ENCODE measurements at places on chromosomes 16 and 17. TPM values are rescaled to one million over a fixed set of nuclear protein-coding genes. Genes with fewer than 3 reads are reported as not detected.

DNA sequence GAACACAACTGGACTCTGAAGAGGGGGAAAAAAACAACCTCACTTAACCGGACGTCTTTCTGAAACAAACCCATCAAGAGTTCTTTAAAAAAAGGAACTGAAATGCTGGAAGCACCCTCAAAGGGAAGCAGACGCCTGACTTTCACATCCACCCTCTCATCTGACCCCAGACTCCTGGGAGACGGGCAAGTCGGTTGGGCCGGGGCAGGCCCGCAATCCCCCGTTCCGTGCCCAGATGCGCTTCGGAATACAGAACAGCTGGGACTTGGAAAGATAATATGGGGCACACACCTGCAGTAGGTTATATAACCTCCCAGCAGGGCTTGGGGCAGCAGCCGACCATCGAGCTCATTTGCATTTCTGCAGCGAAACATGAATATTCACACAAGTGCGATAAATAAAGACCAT, 3.7 kb downstream of the ARHGAP27 start:
- DNase-seq: no peak

DNA sequence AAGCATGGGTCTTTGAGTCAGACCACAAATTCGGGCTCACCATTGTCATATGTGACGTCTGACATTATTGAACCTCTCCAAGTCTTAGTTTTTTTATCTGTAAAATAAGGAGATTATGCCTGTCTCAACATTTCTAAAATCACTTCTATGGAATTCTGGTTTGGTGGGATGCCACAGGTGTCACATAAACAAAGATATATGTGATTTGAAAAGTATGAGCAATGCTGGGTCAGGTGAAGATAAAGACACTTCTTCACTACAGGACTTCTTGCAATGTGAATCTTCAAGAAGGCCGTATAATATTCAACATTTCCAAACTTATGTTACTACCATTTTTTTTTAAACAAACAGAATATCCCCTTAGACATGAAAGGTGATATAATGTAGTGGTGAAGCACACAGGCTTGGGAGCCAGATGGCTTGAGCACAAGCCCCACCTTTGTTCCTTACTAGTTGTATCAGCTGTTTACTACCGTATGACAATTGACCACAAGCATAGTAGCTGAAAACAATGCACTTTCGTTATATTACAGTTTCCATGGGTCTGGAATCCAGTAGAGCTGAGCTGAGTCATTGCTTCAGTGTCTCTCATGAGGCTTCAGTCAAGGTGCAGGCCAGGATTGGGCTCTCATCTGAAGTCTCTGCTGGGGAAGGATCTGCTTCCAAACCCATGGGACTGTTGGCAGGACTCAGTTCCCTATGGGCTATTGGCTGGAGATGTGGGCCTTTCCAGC, 87.7 kb downstream of the UTP18 start:
- DNase-seq: no peak

GRCh38 chr17:2453866-2454265, 53.0 kb upstream of the MNT start:
- no peak for DNase-seq

- peak; percentile 74 for DNase-seq
These were observed 7.3 kb upstream of the CAPNS2 start for GRCh38 chr16:55559233-55559632.

- no peak for DNase-seq
These were observed 113.1 kb downstream of the RAP1GAP2 start for GRCh38 chr17:2909175-2909845.

Gene NLGN2
- 5.5 TPM for total RNA-seq

DNA sequence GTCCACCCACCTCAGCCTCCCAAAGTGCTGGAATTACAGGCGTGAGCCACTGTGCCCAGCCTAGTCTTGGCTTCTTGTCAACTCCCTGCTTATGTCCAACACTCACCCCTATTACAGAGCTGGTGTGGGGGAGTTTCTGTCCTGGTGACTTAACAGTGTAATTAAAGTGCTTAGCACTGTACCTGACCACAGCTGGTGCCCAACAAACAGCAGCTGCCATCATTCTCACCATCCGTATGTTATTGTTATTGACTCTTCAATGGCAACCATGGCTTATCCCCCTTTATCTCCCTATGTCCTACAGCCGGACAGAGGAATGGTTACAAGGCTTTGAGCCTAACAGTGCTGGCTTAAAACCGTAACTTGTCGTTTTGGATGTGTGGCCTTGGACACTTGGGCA, 17.0 kb upstream of the BRCA1 start:
- no peak for DNase-seq

GRCh38 chr16:68993885-68994284, 111.6 kb upstream of the HAS3 start:
- DNase-seq: peak; percentile 84

DNA sequence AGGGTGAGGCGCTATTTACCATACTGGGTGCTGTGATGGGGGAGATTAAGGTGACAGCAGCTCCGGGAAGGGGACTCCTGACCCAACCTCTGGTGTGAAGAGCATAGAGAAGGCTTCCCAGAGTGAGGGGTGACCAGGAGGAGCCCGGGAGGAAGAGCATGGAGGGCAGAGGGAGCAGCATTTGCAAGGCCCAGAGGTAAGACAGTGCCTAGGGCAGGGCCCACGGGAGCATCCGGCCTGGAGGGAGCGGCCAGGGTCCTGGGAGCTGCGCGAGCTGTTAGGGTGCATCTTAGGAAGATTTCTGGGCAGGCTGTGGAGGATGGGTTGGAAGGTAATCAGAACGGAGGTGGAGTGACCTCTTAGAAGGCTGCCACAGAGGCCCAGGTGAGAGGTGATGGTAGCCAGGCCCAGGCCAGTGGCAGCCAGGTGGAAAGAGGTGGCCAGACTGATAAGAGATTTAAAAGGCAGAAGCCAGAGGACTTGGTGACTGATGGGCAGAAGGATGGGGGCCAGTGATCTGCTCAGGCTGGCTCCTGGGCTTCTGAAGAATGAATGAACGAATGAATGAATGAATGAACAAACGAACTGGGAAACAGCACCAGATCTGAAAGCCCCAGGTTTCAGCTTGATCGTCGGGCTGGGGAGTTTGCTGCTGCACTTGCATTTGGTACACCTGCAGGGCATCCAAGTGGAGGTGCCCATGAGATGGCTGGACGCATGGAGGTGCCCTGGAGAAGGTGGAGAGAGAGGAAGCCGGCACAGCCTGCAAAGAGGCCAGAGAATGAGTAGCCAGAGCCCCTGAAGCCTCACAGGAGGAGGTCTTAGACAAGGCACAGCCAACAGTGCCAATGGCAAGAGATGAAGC, 13.0 kb upstream of the TMEM92 start:
- no peak for DNase-seq

- DNase-seq: no peak
These were observed 36.9 kb downstream of the DYNLRB2 start for GRCh38 chr16:80577485-80578280.
